ENCODE measurements at places on chromosomes 5 and 9. TPM values are rescaled to one million over a fixed set of nuclear protein-coding genes. Genes with fewer than 3 reads are reported as not detected.

CACNA1B gene
- 3.1 TPM for total RNA-seq

AQP7 gene
- total RNA-seq, result 0.98 TPM

GDNF gene
- total RNA-seq, result 0.65 TPM

LARP1 gene
- 230 TPM for total RNA-seq

KLF9 gene
- total RNA-seq, result 0.19 TPM

IRX1 gene
- total RNA-seq, result 24.8 TPM

DNA sequence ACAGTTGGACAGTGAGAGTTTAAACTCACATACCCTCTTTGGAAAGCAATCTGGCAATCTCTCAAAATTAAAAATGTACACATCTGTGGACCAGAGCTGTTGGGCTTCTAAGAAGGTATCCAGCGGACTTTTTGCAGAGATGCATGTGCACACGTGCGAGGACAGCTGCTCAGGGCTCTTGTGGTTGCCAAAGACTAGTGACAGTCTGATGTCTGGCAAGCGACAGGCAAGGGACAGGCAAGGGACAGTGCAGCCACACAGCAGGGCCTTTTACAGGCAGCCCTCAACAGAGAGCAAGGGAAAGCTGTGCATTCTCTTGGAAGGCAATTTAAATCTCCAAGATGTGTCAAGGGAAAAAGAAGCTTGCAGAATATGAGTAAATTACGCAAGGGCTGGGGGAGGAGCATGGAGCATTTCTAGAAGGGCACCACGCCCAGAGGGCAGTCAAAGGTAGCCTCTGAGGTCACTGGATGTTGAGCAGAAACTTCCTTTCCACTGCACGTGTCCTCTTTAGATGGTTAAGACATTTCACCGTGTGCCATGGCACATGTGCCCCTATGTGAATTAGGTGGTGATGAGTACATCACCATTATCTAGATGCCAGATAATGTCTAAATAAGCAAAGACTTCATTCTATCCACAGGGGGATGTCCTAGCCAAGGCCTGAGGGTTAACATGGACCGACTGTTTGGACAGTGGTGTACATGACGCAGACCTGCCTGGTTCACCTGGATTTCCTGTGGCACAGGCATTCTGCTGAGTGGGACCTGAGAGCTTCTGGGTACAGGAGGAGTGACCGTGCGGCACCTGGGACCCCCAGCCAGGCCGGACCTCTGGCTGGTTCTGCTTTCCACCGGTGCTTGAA is 9.1 kb downstream of the GFPT2 start:
- H3K27ac ChIP-seq, result no peak overlapping the region
- peaks cover 21% of the 10 kb centered on the region for H3K4me1 ChIP-seq
- no peaks in the 10 kb centered on the region for H3K36me3 ChIP-seq
- DNase-seq, result no peak

- H3K36me3 ChIP-seq, result no peaks in the 10 kb centered on the region
- H3K27me3 ChIP-seq, result peaks cover 60% of the 10 kb centered on the region
- H3K4me3 ChIP-seq, result peak overlapping the region; percentile 90
- peak; percentile 25 for DNase-seq
These were observed 861 bp downstream of the NTRK2 start for GRCh38 chr9:84670138-84671041.

- no peaks in the 10 kb centered on the region for H3K27me3 ChIP-seq
- no peak overlapping the region for H3K27ac ChIP-seq
- no peak overlapping the region for H3K4me3 ChIP-seq
- no peak for DNase-seq
- H3K4me1 ChIP-seq, result peaks cover 11% of the 10 kb centered on the region
- no peaks in the 10 kb centered on the region for H3K36me3 ChIP-seq
These were observed 99.3 kb downstream of the ANGPTL2 start for GRCh38 chr9:127022913-127023660.

GRCh38 chr5:97127727-97128126 is 14.7 kb downstream of the LIX1 start:
- no peak overlapping the region for H3K4me3 ChIP-seq
- no peak for DNase-seq
- H3K36me3 ChIP-seq, result peaks cover 26% of the 10 kb centered on the region
- peaks cover 14% of the 10 kb centered on the region for H3K4me1 ChIP-seq
- no peaks in the 10 kb centered on the region for H3K27me3 ChIP-seq
- no peak overlapping the region for H3K27ac ChIP-seq

GRCh38 chr9:131739133-131739958 is 530 bp downstream of the RAPGEF1 start:
- peak overlapping the region; percentile 92 for H3K4me3 ChIP-seq
- H3K27me3 ChIP-seq, result no peaks in the 10 kb centered on the region
- H3K27ac ChIP-seq, result peak overlapping the region; percentile 36
- H3K36me3 ChIP-seq, result peaks cover 3% of the 10 kb centered on the region
- peaks cover 39% of the 10 kb centered on the region for H3K4me1 ChIP-seq

- H3K4me3 ChIP-seq, result no peak overlapping the region
- H3K27me3 ChIP-seq, result no peaks in the 10 kb centered on the region
- peak overlapping the region; percentile 9 for H3K27ac ChIP-seq
- no peaks in the 10 kb centered on the region for H3K36me3 ChIP-seq
These were observed 719.3 kb downstream of the NR2F1-AS1 start for GRCh38 chr5:92861531-92862285.

GRCh38 chr5:67009028-67009427 is 187.6 kb downstream of the CD180 start:
- no peaks in the 10 kb centered on the region for H3K27me3 ChIP-seq
- H3K4me1 ChIP-seq, result peaks cover 32% of the 10 kb centered on the region
- no peaks in the 10 kb centered on the region for H3K36me3 ChIP-seq
- no peak overlapping the region for H3K4me3 ChIP-seq
- H3K27ac ChIP-seq, result no peak overlapping the region
- DNase-seq, result no peak

GRCh38 chr9:10479172-10479571 is 133.6 kb downstream of the PTPRD start:
- H3K27me3 ChIP-seq, result no peaks in the 10 kb centered on the region
- DNase-seq, result no peak
- H3K27ac ChIP-seq, result no peak overlapping the region
- no peaks in the 10 kb centered on the region for H3K4me1 ChIP-seq

DNA sequence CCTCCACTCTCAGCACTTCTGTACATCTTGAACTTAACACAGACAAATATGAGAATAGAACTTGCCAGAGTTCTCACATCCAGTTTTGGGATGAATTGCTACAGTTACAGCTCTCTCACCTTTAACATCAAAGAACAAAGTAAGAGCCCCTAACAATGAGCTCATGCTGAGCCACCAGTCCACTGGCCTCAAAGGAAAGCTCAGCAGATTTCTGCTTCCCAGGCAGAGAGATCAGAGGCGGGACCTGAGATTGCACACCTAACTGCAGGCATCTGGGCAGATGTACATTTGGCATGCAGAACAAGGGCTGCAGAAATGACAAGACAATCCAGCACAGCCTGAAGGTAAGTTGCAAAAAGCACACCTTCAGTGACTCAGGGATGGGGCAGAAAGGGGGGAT is 300.9 kb downstream of the MRPS30 start:
- H3K36me3 ChIP-seq, result no peaks in the 10 kb centered on the region
- H3K4me1 ChIP-seq, result peaks cover 4% of the 10 kb centered on the region
- no peak overlapping the region for H3K27ac ChIP-seq
- H3K27me3 ChIP-seq, result no peaks in the 10 kb centered on the region

Data from neural crest cell (in vitro differentiated cells).